Umbilical cord (tissue), 2 donors: ENCODE measurements at places on chromosomes 16 and 17. TPM values are rescaled to one million over a fixed set of nuclear protein-coding genes. Genes with fewer than 3 reads are reported as not detected.

Gene SCGB1C2
- total RNA-seq = not detected

Gene C16orf74
- total RNA-seq = 11.3 TPM

Gene FBXL20
- total RNA-seq = 29.9 TPM

Gene C16orf54
- 0.72 TPM for total RNA-seq

Gene CMTM1
- total RNA-seq = 10.8 TPM
